ENCODE measurements at places on chromosomes 7 and 10.

- no peaks in the 10 kb centered on the region for H3K36me3 ChIP-seq
- no peaks in the 10 kb centered on the region for H3K27me3 ChIP-seq
- H3K4me3 ChIP-seq = no peak overlapping the region
These were observed 349.8 kb downstream of the PHTF2 start for GRCh38 chr7:78148166-78148894.

DNA sequence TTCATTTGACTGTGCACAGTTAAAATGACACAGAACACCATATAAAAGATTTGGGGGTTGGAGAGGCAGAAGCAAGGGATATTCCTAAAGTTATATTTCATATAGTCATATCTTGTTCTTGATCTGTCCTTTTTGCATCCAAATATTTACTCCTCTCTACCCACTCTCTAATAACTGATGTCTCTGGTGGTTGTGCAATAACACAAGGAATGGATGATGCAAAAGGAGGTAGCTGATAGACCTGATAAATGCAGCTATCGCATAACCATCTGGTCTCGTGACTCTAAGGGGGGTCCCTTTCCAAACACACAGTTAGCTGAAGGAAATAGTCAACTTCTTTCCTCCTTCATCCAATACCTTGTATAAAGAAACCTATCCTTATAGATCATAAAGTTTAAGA, 123.1 kb downstream of the POLR1F start:
- H3K4me3 ChIP-seq = no peak overlapping the region
- no peak overlapping the region for H3K27ac ChIP-seq
- H3K27me3 ChIP-seq = no peaks in the 10 kb centered on the region
- no peaks in the 10 kb centered on the region for H3K4me1 ChIP-seq
- H3K36me3 ChIP-seq = no peaks in the 10 kb centered on the region

DNA sequence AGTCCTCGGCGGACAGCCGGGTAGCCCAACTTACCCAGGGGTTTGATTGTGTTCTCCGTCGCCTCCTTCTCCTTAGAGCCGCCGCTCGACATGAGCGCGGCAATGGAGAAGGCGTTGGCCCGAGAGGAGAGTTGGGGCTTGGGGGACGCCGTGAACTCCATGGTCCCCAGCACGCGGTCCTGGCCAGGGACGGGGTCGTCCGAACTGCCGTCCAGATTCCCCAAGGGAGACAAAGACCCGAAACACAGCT, 515 bp downstream of the TBX20 start:
- no peak overlapping the region for H3K27ac ChIP-seq
- no peak for DNase-seq
- H3K4me1 ChIP-seq = no peaks in the 10 kb centered on the region
- peak overlapping the region; percentile 62 for H3K4me3 ChIP-seq
- no peaks in the 10 kb centered on the region for H3K36me3 ChIP-seq

- no peak for DNase-seq
- no peaks in the 10 kb centered on the region for H3K4me1 ChIP-seq
- no peak overlapping the region for H3K4me3 ChIP-seq
These were observed 353.1 kb downstream of the THSD7A start for GRCh38 chr7:11478882-11479281.

DNA sequence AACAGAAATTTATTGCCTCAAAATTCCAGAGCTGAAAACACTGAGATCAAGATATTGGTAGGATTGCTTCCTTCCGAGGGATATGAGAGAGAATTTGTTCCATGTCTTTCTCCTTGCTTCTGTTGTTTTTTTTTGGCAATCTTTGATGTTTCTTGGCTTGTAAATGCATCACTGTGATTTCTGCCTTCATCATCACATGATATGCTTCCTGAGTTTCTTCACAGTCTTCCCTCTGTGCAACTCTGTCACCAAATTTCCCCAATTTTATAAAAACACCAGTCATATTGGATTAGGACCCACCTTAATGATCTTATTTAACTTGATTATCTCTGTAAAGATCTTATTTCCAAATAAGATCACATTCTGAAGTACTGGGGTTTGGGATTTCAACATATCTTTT, 14.7 kb downstream of the TMEM236 start:
- no peak for DNase-seq
- no peak overlapping the region for H3K27ac ChIP-seq
- no peaks in the 10 kb centered on the region for H3K27me3 ChIP-seq
- H3K36me3 ChIP-seq = no peaks in the 10 kb centered on the region
- no peak overlapping the region for H3K4me3 ChIP-seq

DNA sequence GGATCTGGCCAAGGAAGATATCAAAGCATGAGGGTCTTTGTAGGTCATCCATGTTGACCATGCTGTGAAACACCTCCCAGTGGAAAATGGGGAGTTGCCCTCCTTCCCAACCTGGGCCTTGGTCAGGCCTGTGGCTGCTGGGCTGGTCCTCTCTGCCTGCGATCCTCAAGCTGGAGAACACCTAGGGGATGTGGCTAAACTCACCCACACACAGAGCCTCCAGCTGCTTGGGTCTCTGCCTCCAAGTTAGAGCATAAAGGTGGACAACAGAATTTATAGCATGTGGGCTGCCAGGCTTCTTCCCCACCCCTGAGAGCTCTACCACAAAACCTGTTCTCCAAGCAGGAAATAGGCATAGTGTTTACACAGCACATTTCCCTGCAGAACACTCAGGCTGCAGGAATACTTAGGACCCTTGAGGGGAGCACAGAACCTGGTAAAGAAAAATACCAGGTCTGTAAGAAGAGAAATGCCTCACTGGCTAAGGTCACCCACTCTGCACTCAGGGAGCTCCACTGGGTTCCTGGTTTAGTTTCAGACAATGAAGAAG, at the start of gene SFTPA2:
Gene SFTPA2, minus strand, starts transcription at position 248 of the 550 bp plus-strand sequence. CDS start 924 bp downstream, outside the sequence.
- no peak within 1 kb of the TSS for H3K4me3 ChIP-seq
- no peaks in the 10 kb centered on the region for H3K36me3 ChIP-seq
- no peaks in the 10 kb centered on the region for H3K4me1 ChIP-seq
- H3K27me3 ChIP-seq = peaks cover 5% of the 10 kb centered on the region
- H3K27ac ChIP-seq = no peak within 1 kb of the TSS
- no peak for DNase-seq

GRCh38 chr7:41858201-41858600, 155.3 kb upstream of the INHBA start:
- H3K27ac ChIP-seq = no peak overlapping the region
- no peak for DNase-seq
- H3K36me3 ChIP-seq = no peaks in the 10 kb centered on the region
- H3K4me3 ChIP-seq = no peak overlapping the region
